Mesenchymal stem cell (in vitro differentiated cells and primary cell): ENCODE measurements at places on chromosomes 7 and 10.
A peak's percentile ranks its signal among the peaks of the same experiment; 100 is the strongest.

DNA sequence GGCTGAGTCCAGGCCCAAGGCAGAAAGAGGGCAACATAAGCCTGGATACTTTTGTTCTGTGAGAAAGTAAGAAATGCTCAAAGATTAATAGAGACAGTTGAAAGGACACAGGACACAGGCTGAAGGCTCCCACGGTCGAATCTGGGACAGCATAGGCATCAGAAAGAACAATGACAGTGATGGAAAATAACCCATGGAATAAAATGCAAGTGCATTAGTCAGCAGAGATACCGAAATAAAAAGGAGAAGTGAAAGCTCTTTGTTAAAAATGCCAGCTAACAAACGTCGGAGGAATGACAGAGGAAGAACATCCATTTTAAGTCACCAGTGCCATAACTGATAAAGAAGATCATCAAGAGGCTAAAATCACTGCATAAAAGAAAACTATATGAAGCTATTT, 19.6 kb upstream of the AGAP5 start:
- no peak for DNase-seq

DNA sequence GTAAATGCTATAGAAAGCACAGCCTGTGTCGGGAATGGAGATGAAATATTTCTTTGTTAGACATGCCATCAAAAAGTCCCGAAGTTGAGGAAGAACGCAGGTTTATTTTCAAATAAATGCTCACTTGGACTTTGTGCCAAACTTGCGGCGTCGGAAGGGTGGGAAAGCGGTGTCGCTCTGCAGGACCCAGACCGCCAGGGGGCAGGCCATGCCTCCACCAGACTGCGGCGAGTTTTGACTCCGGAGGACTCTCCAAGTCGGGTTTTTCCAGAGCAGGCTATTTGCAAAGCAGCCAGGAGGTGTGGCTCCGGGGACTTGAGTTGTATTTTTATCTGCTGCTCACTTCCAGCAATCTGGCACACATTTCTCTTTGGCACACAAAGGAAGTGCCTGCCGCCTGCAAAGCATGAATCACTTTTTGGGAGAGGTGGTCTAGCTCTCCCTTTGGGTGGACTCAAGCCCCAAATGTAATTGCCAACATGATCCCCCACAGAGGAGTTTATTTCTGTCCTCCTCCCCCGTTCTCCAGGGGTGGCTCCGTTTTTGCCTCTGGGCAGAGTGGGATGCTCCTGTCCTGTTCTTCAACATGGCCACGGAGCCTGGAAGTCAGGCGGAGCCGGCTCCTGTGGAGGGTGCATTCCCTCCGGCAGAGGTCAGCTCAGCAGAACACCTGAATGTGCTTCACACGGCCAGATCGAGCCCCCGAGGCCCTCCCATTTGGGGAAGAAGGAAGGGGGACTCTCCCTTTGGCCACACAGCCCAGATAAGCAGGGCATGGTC, 82.3 kb upstream of the GPR26 start:
- peak; percentile 24 for DNase-seq

- DNase-seq: no peak
Observed at GRCh38 chr10:123858077-123858681, 33.4 kb downstream of the CPXM2 start.

GRCh38 chr7:72217151-72217550, 195.0 kb downstream of the CALN1 start:
- no peak for DNase-seq

- no peak for DNase-seq
Observed at GRCh38 chr7:231030-231857, 38.9 kb downstream of the FAM20C start.
